HTR-8/SVneo (cell line): ENCODE measurements at places on chromosomes 5 and 9.

- no peak for DNase-seq
Measured at GRCh38 chr9:34496149-34496712, 26.6 kb downstream of the ENHO start.

DNA sequence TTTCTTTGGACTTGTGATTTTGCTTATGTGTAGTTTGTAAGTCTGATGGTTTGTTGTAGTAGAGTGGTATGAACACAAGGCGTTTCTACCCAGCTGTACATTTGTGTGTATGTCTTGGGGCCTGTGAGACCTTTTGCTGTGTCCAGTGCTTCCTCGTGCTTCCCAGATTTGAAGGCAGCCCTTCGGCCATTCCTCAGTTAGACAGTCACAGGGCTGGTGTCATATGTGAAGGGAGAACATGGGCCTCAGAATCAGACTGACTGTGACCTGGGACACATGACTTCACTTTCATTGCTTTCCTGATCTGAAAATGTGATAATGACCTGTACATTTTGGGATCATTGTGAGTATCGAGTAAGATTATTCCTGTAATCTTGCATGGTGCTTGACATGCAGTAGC lies 140.0 kb downstream of the TRIO start:
- DNase-seq = no peak

DNA sequence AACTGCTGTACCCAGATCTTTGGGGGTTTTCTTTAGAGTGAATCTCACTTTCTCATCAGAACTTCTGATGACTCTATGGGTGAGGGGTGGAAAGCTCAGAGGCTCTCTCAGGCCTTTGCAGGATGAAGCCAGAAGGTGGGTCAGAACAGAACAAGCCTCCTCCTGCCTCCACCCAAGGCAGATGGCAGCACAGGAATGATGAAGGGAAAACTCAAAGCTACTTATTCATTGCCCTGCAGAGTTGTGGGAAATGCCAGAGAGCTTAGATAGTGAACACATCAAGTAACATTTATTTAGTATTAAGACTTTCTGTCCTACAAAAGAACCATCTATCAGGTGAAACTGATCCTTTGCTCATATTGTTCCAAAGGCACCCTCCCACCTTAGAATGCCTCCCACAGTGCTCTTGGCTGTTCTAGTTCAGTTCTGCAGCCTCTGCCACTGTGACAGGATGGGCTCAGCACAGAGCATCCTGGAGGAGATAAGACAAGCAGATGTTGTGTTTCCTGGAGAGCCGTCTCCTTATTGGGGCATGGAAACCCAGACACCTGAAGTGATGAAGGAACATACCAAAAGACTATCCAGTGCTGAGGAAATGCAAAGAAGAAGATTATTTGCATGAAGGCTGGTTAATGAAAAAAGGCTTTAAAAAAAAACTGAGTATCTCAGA lies 146.6 kb downstream of the ADAMTS12 start:
- no peak for DNase-seq

DNA sequence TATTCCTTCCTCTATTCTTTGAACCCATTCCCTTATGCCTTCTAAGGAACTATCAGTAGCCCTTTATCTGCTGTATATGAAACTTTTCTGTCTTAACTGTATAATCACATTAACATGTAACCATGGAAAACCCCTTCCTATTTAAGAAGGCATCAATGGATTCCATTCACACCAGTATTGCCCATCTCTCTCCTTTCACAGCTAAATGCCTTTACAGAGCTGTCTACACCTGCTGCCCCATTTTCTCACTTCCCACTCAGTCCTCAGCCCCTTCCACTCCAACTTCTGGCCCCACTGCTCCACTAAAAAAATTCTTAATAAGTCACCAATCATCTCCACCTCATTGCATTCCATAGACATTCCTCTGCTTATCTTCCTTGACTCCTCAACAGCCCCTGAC lies 50.8 kb downstream of the SEC61B start:
- DNase-seq = no peak

DNA sequence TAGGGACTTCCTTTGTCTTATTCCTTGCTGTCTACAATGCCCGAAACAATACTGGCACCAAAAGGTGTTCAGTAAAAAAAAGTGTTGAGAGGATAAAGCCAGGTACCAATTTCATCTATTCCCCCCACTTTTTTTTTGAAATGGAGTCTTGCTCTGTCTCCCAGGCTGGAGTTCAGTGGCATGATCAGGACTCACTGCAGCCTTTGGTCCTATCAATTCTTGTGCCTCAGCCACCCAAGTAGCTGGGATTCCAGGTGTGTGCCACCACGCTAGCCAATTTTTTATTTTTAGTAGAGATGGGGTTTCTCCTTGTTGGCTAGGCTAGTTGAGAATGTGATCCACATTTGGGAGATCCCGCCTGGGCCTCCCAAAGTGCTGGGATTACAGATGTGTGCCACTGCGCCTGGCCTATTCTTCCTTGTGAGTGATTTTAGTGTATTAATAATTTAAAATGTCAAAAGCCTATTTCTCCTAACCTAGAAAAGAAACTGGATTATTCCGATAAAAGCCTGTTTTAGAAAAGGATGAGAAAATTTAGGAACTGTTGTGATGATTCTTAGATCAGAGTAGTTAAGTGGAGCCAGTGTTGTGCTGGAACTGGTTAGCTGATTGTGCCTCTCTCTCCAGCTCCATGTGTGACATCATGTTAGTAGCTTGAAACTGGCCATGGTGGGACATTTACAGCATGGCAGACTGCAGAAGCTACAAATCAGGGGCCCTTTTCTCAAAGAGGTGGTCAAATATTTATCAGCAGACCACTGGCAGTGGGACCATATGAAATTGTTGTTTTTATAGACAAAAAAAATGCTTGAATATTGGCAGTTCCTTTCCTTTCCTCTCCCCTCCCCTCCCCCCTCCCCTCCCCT lies 14.3 kb downstream of the CDC42SE2 start:
- no peak for DNase-seq

GRCh38 chr9:75695921-75696320 lies 194.6 kb upstream of the PCSK5 start:
- no peak for DNase-seq

- no peak for DNase-seq
Measured at GRCh38 chr5:64161420-64161819, 4.2 kb upstream of the RNF180 start.

DNA sequence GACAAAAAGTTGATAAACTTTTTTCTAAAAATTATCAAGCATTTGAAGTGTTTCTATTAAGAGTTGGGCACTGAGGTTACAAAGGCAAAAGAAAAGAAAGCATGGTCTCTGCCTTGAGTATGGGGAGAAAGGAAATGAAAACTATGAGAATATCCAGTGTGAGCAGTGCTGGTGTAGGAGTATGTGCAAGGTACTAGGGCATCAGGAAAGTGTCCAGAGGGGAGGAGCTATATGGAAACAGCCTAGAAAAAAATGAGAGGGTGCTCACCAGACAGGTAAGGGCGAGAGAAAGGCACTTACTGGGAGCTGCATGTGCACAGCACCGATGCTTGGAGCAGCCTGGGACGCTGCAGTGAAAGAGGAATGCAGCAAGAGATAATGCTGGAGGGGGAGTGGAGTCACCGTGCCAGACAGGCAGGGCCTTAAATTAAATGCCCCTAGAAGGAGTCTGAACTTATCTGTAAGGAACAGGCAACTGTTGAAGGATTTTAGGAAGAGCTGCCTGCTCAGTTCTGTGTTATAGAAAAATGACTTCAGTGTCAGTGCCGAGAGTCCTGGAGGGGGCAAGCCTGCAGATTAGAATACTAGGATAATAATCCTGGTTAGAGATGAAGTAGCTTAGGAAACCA lies 14.0 kb downstream of the MCC start:
- DNase-seq = no peak

GRCh38 chr5:138569782-138570181 lies 5.4 kb downstream of the HSPA9 start:
- no peak for DNase-seq

DNA sequence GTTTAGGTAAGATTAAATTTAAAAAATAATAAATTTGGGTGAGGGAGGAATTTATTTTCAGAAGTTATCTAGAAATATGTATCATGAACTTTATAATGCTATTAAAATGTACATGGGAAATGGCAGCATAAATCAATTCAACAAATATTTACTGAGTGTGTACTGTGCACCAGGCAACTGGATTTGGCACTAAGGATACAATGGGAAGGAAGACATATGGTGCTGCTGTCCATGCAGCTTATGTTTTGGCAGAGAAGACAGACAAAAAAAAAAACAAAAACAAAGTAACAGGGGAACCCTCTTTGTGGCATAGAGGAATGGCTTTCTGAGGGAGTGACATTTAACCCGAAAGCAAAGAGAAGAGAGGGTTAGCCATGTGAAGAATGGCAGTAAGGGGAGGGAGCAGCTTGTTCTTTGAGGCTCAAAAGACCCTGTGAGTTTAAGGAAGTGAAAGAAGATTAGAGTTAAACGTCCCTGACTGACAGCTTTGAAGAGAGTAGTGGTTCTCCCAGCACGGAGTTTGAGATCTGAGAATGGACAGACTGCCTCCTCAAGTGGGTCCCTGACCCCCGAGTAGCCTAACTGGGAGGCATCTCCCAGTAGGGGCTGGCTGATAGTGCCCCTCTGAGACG lies 23.9 kb downstream of the CNTRL start:
- no peak for DNase-seq

GRCh38 chr5:75034137-75034739 lies 18.1 kb downstream of the GCNT4 start:
- no peak for DNase-seq

DNA sequence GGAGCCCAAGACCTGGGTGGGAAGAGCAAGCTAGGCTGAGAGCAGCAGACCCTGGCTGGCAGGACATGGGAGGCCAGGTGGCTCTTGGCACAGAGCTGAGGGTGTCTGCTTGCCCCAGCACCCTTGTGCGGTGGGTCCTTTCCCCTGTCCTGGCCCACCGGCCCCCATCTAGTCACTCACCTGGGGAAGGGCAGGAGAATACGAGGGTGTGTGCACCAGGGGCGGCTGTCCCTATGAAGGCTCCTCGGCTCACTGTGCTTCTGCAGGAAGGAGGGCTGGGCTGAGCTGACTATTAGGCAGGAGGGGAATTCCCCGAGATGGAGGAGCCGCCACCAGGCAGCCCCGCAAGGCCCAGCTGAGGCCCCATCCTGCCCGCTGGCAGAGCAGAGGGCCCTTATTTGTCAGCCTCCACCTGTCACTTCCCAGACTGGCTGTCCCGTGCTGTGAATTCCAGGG lies 6.1 kb upstream of the TNIP1 start:
- no peak for DNase-seq

- DNase-seq = no peak
Measured at GRCh38 chr5:91098541-91098940, 284.6 kb downstream of the ARRDC3 start.

DNA sequence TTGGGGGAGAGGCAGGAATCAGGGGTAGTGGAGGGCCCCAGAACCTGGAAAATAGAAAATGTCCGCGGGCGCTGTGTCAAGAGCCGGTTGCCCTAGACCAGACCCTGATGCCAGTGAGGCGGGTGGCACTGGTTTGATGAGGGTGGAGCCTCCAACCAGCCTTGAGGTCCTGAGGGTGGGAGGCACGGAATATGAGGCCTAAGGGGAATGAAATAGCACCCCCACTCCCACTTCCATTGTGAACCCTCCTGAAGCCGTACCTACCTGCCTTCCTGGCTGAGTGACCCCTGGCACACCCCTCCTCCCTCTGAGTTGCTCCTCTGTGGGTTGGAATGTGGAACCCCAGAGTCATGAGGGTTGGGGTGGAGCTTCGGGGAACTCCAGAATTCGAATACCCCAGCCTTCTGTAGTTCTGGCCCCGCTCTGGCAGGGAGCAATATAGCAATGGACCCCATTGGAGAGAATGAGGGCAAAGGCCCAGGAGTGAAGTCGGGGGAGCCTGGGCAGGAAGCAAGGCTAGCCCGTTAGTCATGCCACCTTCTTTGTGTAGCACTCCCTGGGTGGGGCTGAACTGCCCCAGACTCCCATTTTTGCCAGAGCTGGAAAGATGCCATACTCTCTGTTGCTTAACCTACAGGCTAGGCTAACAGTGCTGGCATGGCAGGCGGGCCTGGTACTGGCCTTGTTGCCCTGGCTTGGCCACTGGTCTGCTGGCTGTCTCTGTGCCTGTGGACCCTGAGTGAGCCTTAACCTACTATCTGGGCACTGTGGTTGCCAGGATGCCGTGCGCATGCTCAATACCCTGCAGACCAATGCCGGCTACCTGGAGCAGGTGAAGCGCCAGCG lies 1.0 kb downstream of the FPGS start:
- peak; percentile 10 for DNase-seq

GRCh38 chr9:24738421-24738961 lies 192.8 kb upstream of the IZUMO3 start:
- no peak for DNase-seq

- DNase-seq = no peak
Measured at GRCh38 chr5:139147483-139148087, 50.6 kb downstream of the SIL1 start.

- no peak for DNase-seq
Measured at GRCh38 chr5:81948349-81948748, 23.5 kb upstream of the ATG10 start.
